Motor neuron (in vitro differentiated cells): ENCODE measurements at places on chromosomes 3 and 15. TPM values are rescaled to one million over a fixed set of nuclear protein-coding genes. Genes with fewer than 3 reads are reported as not detected.

GRCh38 chr3:128176276-128176833, 23.1 kb downstream of the EEFSEC start:
- ATAC-seq = no peak

MAGEL2 gene
- 10.0 and 11.0 TPM in 2 replicates for total RNA-seq

COLQ gene
- 3.0 and 3.1 TPM in 2 replicates for total RNA-seq

TTLL13 gene
- total RNA-seq = 1.5 and 1.7 TPM in 2 replicates

GRCh38 chr3:44983484-44983941, 7.5 kb downstream of the EXOSC7 start:
- ATAC-seq = no peak

TMEM212 gene
- total RNA-seq = not detected in 2 replicates

CLDN11 gene
- 2.7 and 4.4 TPM in 2 replicates for total RNA-seq

GRCh38 chr3:10389995-10390394, 69.1 kb upstream of the SEC13 start:
- ATAC-seq = no peak

POMGNT2 gene
- total RNA-seq = 39.6 and 41.5 TPM in 2 replicates
